RKO (cell line): ENCODE measurements at places on chromosomes 3 and 15.

- DNase-seq: no peak
Measured at GRCh38 chr3:78690766-78691165, 1077.0 kb downstream of the ROBO1 start.

DNA sequence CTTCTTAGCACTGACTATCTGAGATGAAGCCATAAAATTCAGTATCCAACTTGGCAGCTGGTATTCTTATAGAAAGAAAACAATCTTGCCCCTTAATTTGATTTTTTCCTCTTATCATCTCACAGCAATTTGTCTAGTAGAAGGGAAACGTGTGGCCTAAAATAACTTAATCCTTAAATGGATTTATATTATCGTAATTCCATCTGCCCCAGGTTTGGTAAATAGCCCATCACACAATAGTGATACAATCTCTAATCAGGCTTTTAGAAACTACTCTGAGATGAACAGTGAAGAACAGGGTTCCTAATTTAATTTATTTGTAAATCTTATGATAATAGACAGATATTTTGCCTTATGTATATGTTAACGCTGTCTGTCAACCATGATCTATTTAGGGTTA is 24.8 kb downstream of the PEX5L start:
- DNase-seq: no peak

GRCh38 chr3:7789324-7789723 is 712.3 kb upstream of the LMCD1 start:
- no peak for DNase-seq

DNA sequence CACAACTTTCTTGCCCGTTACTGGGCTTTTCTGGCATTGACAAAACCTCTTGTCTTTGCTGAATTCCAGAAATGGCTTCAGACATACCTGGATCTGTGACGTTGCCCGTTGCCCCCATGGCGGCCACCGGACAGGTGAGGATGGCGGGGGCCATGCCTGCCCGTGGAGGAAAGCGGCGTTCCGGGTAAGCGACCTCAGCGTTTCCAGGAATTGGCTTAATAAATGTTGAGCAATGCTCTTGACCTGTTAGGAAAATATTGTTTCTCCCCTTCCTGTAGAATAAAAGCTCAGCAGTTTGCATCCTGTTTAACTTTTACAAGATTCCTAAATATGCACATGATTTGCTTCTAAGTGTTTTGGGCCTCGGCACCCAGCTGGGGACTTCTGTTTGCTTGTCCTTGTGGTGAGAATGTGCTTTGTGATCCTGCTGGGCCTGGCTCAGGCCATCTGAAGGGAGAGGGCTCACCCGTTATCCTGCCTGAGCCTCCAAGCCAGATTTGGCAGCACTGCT is 46.7 kb downstream of the ARNT2 start:
- DNase-seq: no peak

- no peak for DNase-seq
Measured at GRCh38 chr3:156495816-156496215, 59.1 kb downstream of the SSR3 start.

DNA sequence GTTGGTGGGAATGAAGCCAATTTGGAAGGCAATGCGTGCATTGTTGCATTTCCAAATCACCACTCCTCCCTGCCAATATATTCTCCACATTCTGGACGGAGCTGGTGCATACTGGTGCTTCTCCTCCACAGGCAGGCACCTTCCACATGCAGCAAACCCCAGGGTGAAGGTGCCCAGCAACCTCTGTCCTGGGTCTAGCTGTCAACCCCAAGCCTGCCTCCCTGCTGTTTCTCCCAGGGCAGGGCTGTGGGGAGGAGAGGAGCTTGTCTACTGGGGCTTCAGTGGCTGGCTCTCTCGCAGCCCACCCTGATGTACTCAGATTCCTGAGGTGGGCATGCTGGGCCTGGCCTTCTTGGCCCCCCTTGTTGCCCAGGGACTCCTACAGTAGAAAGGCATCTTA is 20.1 kb downstream of the GASK1A start:
- no peak for DNase-seq

DNA sequence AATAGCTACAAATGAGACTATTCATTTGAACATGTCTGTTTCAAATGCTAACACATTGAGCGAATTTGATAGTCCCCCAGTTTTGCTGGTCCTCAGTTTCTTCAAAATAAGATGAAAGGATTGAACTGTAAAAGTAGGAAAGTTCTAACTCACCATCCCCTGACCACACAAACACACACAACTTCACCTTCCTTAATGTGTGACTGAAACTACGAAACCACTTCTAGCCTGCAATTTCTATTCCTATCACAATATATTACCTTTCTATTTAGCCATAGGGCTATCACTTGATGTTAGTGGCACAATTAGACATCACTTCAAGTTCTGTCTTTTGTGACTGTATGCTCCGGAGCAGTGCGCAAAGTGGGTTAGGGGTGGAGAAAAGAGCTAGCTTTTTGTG is 14.9 kb downstream of the BTLA start:
- no peak for DNase-seq

DNA sequence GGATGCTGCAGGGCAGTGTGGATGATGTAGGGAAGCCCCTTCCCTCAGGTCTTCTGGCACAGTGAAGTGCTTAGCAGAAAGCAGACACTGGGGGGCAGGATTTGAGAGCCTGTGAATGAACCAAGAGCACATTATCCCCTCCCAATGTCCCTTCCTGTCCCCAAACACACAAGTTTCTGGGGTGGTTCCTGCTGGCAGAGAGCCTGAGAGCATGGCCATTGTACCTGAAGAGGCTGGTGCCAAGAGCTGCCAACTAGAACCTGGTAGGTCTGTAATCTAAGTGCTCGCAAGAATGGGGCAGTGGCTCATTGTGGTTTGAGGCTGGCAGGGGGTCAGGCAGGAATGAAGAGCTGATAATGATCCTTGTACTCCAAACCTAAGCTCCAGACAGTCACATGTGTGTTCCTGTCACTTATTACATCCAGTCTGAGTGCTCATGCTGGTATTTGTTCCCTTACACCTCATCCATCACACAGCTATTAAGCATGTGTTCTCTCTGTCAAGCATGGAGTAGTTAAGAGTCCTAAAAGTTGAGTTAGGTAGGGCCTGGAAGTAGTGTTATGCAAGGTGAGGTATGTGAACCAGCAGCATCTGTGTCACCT is 6.7 kb upstream of the CCR1 start:
- DNase-seq: no peak

- no peak for DNase-seq
Measured at GRCh38 chr3:71031181-71031580, 552.3 kb downstream of the FOXP1 start.

GRCh38 chr3:100426067-100426682 is 24.8 kb downstream of the LNP1 start:
- DNase-seq: no peak
